ENCODE measurements at places on chromosomes 1 and 21.

- no peak for DNase-seq
Observed at GRCh38 chr1:1286313-1287261, 6.4 kb downstream of the SCNN1D start.

- DNase-seq, result no peak
Observed at GRCh38 chr1:230819976-230820375, 48.3 kb downstream of the C1orf198 start.

- DNase-seq, result no peak
Observed at GRCh38 chr1:7771823-7772299, 765 bp downstream of the VAMP3 start.

GRCh38 chr1:177998696-177999631 is 29.1 kb upstream of the SEC16B start:
- DNase-seq, result no peak

GRCh38 chr1:118118469-118118868 is 66.6 kb downstream of the SPAG17 start:
- DNase-seq, result no peak

- no peak for DNase-seq
Observed at GRCh38 chr1:67534627-67535065, 104.4 kb upstream of the SERBP1 start.

DNA sequence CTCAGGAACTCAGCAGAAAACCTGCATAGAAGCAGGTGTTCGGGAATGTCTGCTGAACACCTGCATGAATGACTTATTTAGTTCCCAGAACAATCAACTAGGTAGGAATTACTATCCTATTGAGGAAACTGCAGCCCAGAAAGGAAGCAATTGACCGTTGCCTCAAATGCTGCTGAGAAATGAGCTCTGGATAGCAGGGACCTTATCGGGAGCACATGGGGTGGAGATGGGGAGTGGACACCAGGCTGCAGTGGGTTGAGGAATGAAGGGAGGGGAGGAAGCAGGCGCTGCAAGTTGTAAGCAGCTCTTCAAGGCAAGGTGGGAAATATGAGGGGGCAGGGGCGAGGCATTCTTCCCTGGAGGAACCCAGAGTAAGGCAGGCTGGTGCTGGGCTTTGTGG is 10.8 kb upstream of the CDCP2 start:
- no peak for DNase-seq

DNA sequence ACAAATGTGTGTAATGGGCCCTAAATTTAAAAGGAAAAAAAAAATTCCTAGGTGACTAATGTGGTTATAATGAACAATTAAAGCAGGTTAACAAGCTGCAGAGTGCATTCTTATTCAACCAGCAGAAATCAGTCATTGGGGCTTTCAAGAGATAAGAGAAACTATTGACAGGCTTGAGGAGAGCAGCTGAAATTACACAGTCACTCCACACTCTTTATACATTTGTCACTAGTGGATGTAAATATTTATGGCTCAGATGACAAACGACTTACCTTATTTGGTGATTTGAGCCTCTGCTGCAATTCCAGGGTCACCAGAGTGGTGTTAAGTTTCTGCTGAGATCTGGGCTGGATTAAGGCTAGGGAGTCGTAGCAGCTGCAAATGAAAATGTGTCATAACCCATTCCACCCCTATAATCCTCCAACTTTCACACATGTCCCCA is 896.3 kb downstream of the TTLL7 start:
- no peak for DNase-seq

Measured in ecto neural progenitor cell (in vitro differentiated cells).